ENCODE measurements at places on chromosomes 2 and 18. TPM values are rescaled to one million over a fixed set of nuclear protein-coding genes. Genes with fewer than 3 reads are reported as not detected.

LAMA1 gene
- 257 TPM for total RNA-seq

C2orf66 gene
- total RNA-seq = 0.38 TPM

GRCh38 chr18:11437046-11437445, 172.3 kb upstream of the SLC35G4 start:
- no peak for DNase-seq

UGT1A4 gene
- not detected for total RNA-seq

DNA sequence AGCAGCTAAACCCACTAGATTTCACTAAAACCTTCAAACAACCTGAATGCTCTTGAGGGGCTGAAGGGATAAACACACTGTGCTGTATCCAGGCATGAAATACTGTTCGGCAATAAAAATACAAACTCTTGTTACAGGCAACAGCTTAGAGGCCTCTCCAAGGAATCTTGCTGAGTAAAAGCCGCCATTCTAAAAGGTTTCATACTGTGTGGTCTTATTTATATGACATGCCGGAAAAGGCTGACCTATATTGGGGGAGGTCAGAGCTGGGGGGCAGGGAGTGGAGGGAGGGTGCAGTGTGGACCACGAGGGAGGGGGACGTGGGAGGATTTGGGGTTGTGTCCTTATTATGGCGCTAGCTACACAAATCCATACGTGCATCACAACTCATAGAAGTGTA, 136.2 kb downstream of the MBP start:
- no peak for DNase-seq

GRCh38 chr2:111030945-111031344, 89.8 kb upstream of the BCL2L11 start:
- DNase-seq = no peak

DNA sequence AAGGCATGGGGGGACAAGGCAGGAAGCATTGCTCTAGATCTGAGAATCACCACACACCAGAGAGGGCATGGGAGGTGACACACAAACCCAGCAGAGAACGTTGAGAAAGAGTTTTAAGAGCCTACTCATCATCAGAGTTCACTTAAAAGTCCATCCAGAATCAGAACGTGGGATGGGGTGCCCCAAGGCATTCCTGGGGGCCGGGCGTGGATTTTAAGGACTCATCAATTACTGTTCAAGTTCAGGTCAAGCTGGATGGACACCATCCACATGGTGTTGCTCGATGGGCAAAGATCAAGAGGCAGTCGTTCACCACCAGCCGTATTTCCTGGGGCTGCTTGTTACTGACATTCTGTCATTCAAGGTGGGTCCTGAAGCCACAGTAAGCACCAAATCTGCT, 34.9 kb downstream of the BCL11A start:
- DNase-seq = no peak

STPG4 gene
- total RNA-seq = 0.33 TPM

CXCR1 gene
- total RNA-seq = not detected

DNA sequence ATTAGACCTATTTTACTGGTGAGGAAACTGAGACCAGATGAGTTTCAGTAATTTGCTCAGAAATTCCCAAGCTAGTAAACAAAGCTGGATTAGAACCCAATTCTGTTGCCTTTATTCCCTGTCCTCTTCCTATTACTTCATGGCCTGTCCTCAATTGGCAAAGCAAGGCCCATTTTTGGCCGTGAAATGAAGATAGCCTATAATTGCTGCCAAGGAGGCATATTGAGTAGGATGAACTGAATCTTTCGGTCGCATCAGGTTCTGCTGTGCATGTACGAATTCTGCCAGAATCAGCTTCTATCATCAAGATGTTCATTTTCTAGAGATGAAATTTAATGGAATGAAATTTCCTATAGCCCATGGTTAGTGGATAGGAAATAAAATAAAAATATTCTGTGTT, 1485.2 kb upstream of the PIK3C3 start:
- DNase-seq = no peak

SERPINB13 gene
- not detected for total RNA-seq

- DNase-seq = no peak
Measured at GRCh38 chr2:120628248-120628647, 107.4 kb upstream of the GLI2 start.

UGT1A7 gene
- not detected for total RNA-seq

DNA sequence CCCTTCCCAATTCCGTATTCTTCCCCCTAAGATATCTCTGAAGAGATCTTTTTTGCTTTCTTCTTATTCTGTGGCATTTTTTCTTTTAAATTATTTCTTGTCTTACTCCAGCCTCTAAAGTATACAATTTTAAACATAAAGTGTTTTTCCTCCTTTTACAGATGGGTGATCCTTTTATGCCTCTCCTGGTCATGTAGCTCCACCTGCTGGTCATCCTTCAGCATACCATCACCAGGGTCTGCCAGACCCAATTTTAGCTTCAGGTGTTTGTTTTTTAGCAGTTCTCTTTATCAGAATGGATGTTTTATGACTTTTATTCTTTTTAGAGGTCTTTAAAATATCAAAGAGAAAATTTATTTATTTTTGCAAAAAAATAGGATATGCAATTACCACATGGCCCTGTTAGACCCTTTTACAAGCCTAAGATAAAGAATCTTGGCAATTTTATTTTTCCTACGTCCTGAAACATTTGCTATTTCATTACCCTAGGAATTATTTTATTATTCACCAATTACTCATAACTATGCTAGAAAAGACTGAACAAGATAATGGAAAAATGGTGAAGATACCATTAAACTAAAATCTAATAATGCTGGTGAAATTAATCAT, 55.5 kb downstream of the PIGN start:
- DNase-seq = peak; percentile 43

DNA sequence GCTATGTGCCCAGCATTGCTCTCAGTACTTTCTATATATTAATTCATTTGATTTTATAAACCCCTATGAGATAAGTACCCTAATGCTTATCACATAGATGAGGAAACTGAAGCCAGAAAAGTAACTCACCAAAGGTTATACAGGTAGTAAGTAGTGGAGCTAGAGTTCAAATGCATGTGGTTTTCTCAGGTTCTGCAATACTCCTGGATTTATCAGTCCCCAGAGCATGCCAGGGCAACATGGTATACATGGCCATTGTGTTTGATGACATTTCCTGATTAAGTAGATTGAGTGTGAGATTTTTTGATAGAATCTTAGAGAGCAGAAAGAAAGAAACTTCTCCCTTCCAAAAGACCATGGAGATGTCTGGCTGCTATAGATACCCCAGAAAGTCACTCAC, 233.1 kb downstream of the IKZF2 start:
- no peak for DNase-seq

DNA sequence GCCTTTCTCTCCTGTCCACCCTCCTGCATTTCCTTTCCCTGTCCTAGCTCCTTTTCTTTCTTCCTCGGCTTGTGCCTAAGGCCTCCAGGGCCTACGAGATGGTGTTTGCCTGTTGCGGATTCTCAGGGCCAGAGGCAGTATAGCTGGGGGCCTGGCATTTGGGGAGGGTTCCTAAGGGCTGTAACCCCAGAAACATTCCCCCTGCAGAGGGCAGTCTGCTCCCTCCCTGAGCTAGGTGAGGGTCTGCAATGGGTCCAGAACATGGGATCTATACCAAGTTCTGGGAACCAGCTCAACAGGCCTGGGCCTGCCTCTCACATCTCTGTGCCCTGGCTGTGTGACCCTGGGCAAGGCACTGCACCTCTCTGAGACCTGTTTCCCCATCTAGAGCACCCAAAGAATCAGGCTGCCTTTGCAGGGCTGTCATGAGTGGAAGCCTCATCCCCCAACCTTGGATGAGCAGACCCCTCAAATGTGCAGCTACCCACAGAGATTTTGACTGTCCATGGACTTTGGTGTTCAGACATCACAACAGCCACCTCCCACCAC, 97.5 kb downstream of the GLI2 start:
- DNase-seq = no peak

- DNase-seq = no peak
Measured at GRCh38 chr18:79260023-79260422, 135.7 kb upstream of the NFATC1 start.

GRCh38 chr18:29160170-29160569, 983.2 kb upstream of the CDH2 start:
- no peak for DNase-seq

DNA sequence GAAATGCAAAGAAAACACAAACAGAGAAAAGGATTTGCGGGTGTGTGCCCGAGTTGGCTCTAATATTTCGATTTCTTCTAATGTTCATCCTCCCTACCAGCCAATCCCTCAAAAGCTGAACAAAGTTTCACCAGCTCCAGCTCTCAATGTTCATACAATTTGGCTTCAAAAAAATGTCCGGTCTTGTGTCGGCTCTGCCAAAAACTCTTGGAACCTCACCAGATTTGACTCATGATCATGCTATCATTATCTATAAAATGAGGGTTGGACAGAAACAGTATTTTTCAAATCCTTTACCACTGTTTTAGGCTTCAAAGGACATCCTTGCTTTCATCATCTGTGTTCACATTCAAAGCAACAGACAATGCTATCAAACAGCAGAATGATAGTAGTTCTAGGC, 88.2 kb downstream of the CRACDL start:
- DNase-seq = no peak

TIGD1 gene
- total RNA-seq = 11.9 TPM

GRCh38 chr2:238786792-238787490, 60.9 kb upstream of the TWIST2 start:
- no peak for DNase-seq

GRCh38 chr18:42719221-42719620, 396.3 kb downstream of the RIT2 start:
- no peak for DNase-seq

GRCh38 chr18:46301081-46301480, 196.9 kb downstream of the HAUS1 start:
- DNase-seq = no peak

DNA sequence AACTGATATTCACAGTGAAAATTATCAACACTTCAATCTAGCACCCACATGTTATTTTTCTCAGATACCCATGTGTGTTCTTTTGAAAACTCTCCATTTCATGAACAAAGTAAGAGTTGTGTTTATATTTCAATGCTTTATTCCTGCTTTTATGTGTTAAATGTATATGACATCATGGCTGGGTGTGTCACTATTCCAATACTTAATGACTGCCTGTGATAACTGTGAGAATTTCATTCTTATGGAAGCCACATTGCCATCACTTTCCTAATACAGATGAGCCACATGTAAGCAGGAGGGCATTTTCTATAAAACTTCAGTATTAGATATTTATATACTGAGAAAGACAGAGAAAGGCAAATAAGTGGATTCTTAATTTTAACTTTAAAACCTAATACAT, 100.4 kb upstream of the FIGN start:
- DNase-seq = no peak

DNA sequence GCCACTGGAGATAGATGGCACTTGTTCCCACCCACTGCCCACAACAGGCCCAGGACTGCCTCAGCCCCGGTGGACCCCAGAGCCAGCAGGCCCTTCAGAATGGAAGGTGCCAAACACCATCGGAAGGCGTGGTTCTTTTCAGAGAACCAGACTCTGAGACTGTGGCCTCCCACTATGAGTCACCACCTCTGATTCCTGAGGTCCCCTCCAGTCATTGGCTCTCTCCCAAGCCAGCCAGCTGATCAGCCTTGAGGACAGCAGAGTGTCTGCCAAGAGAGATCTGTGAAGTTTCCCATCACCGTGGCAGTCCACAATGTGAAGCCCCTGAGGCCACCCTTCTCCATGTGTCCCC, 10.4 kb upstream of the MAP3K2 start:
- no peak for DNase-seq

MYO7B gene
- total RNA-seq = not detected
